ENCODE measurements at places on chromosomes 1 and 21. TPM values are rescaled to one million over a fixed set of nuclear protein-coding genes. Genes with fewer than 3 reads are reported as not detected.

CR1 gene
- polyA plus RNA-seq: 11.3 TPM

- no peak for DNase-seq
Measured at GRCh38 chr1:162717548-162718184, 72.8 kb upstream of the HSD17B7 start.

DNA sequence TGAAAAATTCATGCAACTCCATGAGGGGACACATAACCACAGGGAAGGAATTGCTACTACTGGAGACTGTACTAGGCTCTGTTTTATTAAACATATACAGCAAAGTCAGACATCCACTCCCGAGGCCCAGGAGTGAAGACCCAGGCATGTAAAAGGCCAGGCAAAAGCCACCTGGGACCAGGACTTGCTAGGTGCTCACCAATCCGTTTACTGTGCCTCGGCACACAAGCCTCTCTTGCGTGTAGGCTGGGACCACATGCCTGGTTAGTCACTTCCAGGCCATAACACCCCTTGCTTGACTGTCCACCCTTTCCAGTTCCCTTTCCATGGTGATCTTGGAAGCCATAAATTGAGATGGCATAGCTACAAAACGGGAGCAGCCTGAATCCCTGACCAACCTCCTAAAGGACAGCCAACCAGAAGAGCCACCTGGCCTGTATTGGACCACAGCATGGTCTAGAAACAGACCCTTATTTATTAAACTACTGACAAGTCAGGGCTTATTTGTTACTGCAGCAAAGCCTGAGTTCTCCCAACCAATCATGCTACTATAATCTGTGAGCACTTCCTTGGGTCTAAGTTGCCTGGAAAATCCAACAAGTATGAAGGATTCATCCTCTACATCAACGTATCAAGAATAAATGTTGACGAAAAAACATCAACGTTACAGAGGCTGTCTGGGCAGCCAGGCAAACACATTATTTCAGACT is 39.7 kb downstream of the URB1 start:
- DNase-seq: no peak

RAB42 gene
- 0.23 TPM for polyA plus RNA-seq

DNA sequence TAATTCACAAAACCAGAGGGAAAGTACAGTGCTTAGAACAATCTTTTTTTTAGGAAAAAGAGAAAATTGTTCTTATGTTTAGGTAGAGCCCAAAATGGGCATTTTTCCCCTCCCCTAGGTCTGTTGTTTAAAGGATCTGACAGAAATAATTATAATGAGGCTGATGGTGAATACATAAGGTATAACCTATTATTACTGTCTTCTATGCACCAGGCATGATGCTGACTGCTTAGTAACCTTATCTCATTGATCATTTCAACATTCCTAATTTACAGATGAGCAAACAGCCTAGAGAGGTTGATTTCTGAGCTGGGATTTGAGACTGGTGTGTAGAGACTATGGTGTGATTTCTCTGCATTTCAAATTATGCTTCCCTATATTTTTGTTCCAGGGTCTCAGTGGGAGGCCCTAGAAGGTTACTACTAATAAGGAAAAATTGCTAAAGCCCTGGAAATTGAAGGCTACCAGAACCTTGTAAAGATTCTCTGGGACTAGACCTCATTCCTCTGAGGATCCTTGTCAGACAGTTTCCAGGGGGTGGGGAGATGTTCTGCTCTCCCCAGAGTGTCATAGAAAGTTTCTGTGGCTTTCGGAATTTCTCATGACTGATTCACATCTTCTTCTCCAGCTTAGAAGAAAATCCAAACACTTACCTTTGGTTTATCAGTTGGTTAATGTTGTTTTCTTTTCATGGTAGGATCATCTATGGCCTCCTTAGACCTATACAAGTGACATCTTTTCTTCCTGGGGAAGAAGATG is 44.9 kb downstream of the ROR1 start:
- no peak for DNase-seq

GRCh38 chr1:167518331-167518700 is at the start of gene CD247:
Gene CD247 (minus strand): TSS chr1:167518529. CDS start chr1:167518465, 64 bp downstream.
- no peak for DNase-seq

Data from CD14-positive monocyte (primary cell).